T-helper 2 cell treated with Interferon-gamma antibody and Interleukin-4, amounts not matched to agents 5 μg/mL and 100 μg/mL, for 36 hours (primary cell): ENCODE measurements at places on chromosomes 12 and 14.

DNA sequence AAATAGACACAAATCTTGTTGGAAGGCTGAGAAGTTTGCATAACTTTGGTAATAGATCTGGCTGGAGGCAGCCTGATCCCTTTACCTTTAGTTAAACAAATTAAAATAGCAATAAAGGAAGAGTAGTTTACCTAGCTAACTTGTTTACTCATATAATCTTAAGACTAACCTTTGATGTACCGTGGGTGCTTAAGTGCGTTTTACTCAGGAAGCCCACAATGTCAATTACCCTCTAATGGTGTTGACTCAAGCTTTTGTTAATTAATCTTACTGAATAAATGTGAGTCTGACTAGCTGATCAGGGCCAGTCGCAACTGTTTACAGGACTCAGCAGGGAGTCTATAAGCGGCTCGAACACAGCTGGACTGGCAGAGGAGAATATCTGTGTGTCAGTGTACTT is 51.5 kb downstream of the FAR2 start:
- no peak for DNase-seq

- DNase-seq: peak; percentile 64
These were observed 2.0 kb upstream of the CCDC197 start for GRCh38 chr14:93994919-93995682.

GRCh38 chr12:8658346-8658745 is 4.3 kb downstream of the MFAP5 start:
- DNase-seq: no peak

DNA sequence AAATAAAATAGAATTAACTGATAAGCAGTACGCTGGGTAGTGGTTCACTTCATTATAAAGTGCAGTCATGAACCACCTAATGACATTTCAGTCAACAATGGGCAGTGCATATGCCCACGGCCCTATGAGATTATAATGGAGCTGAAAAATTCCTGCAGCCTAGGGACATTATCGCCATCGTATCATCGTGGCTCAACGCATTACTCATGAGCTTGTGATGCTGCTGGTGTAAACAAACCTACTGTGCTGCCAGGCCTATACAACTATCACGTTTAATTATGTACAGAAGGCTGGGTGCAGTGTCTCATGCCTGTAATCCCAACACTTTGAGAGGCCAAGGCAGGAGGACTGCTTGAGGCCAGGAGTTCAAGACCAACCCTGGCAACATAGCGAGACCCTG is 62.3 kb upstream of the TMEM263 start:
- no peak for DNase-seq

DNA sequence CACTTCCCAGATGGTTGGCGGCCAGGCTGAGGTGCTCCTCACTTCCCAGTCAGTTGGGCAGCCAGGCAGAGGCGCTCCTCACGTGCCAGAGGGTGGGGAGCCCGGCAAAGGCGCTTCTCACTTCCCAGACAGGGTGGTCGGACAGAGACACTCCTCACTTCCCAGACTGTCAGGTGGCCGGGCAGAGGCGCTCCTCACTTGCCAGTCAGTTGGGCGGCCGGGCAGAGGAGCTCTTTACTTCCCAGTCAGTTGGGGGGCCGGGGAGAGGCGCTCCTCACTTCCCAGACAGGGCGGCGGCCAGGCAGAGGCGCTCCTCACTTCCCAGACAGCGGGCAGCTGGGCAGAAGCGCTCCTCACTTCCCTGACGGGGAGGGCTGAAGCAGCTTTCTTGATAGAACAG is 143.0 kb upstream of the ARID2 start:
- DNase-seq: no peak

- no peak for DNase-seq
These were observed 609.5 kb downstream of the AACS start for GRCh38 chr12:125674554-125675338.

GRCh38 chr12:6953442-6954315 is 2.5 kb downstream of the PTPN6 start:
- DNase-seq: peak; percentile 84

- DNase-seq: no peak
These were observed 145.6 kb upstream of the SLC38A2 start for GRCh38 chr12:46518169-46518568.

- DNase-seq: no peak
These were observed 189.7 kb upstream of the CDKN3 start for GRCh38 chr14:54207075-54207474.

DNA sequence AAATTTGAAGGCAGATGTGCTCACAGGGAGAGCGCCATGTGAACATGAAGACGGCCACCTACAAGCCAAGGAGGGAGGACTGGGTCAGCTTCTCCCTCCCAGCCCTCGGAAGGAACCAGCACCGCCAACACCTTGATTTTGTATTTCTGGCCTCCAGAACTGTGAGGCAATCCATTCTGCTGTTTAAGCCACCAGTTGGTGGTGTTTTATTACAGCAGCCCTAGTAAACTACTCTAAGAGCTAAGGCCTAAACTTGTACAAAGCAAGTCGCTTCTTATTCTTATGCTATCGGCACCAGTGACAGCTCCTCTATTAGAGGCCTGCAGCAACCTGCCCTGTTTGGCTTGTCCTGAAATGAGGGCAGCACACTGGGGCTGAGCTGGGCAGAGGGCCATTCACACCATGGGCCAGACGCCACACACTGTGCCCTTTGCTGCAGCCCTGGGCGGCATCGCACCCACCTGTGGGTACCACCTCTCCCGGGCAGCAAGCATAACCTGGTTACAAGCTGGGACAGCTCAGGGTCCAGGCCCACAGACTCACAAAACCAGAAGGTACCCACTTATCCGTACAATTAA is 62.7 kb downstream of the NOS1 start:
- DNase-seq: no peak

GRCh38 chr14:90986510-90986909 is 73.9 kb downstream of the RPS6KA5 start:
- DNase-seq: no peak

- no peak for DNase-seq
These were observed 30.5 kb downstream of the YLPM1 start for GRCh38 chr14:74793506-74794155.

- no peak for DNase-seq
These were observed 88.0 kb upstream of the MAX start for GRCh38 chr14:65190312-65190711.

DNA sequence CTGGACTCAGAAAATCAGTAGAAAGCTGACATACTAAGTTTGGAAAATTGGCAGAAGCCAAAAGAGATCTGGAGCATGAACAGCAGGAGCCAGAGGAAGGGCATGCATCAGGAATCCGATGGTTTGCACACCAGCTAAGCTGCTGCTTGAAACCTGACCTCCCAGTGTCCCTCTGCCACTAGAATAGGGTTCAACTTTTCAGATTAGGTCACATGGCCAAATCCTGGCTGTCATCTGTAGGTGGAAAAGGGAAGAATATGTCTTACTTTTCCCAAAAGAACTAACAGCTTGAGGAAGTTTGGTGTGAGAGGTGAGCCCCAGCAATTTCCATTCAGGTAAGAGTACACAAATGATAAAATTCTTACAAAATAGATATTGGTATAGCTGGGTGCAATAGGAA is 732.6 kb downstream of the RERGL start:
- no peak for DNase-seq

DNA sequence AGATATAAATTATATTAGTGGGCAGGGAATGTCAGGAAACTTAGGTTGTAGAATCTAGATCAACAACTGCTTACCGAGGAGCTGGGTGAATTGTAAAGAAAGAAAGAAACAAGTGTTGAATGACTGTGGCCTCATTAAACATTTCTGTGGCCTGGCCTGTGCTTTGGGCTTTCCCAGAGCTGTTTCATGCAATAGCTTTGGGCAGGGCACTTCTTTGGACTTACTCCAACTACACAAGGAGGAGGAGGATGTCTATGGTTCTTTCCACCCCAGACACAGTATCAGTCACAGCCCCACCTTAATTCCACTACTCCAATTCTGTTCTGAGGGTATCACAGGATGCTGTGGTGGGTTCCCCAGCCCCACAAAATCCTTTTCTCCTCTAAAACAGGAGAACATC is 38.0 kb downstream of the DPF3 start:
- DNase-seq: no peak

GRCh38 chr12:110262442-110263388 is 18.3 kb upstream of the ATP2A2 start:
- no peak for DNase-seq

GRCh38 chr14:70651522-70651921 is 9.8 kb downstream of the TTC9 start:
- no peak for DNase-seq

DNA sequence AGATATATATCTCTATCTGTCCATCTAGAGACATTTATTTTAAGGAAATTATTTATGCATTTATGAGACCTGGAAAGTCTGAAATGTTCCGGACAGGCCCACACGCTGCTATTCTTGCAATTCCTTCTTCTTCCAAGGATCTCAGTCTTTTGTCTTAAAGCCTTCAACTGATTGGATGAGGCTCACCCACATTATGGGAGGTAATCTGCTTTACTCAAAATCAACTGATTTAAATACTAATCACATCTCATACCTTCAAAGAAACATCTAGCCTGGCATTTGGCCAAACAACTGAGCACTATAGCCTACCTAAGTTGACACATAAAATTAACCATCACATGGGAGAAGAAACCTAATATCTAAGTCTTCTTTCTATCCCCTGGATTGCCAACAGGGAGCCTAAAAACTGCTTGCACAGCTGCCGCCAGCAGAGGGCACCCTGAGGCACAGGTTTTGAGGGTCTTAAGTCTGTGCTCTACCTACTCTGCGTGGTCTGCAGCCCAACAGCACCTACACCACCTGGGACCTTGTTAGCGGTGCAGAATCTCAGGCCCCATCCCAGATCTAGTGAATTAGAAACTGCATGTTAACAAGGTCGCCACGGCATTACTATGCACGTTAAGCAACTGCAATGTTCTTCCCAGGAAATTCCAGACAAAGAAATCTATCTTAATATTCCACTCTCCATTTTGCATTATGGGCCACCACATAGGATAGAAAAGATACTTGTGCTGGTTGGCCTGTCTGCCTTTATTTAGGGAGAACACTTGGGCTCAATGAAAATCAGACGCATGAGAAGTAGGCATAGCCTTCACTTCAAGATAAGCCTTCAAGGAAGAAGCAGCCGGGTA is 249.7 kb downstream of the FOXG1 start:
- no peak for DNase-seq

GRCh38 chr12:102740141-102740955 is 176.7 kb downstream of the PAH start:
- DNase-seq: no peak

DNA sequence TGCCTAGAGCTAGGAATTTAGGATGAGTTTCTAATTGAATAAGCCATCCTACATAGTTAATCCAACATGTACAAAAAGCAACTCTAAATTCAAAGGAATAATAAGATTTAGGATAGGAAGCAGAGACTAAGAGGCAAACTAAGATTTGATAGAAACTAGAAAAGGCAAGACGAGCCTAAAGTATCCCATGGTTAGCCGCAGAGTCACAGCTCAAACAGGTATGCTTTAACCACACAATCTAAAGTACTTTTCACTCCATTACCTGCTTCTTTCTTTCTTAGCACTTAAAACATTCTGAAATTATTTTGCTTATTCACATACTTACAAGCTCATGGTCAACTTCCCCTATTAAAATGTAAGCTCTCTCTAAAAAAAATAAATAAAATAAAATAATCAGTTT is 51.8 kb downstream of the OTOGL start:
- DNase-seq: no peak

DNA sequence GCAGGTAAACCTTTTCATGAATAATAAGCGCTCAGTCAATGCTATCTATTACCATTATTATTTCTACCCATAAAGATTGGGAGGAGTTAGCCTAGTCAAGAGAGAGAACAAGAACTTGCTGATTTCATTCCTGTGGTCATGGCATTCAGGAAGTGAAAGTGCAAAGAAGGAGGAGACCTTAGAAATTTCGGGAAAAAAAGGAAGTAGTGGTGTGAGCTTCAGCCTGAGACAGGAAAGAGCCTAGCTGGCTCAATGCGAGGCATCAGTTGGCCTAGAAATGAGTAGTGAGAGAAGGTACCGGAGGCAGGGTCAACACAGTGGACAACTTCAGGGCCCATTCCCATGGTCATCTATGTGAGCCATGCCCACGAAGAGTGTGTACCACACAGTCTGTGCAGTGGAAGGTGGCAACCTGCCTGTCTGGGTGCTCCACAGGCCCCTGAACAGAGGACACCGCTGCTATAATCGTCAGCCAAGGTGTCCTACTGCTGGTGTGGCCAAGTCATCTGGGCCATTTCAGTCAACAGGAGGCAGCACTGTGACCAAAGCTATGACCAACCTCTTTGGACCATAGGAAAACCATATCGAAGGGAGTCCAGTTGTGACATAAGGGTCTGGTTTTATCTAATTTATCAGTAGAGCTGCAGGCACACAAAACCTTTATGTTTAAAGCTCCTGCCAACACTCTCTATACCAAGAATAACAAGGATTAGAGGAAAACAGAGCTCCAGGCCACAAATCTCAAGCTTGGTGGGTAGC is 16.2 kb upstream of the STON2 start:
- DNase-seq: no peak

- no peak for DNase-seq
These were observed 133.1 kb downstream of the PRIMA1 start for GRCh38 chr14:93655078-93655750.

DNA sequence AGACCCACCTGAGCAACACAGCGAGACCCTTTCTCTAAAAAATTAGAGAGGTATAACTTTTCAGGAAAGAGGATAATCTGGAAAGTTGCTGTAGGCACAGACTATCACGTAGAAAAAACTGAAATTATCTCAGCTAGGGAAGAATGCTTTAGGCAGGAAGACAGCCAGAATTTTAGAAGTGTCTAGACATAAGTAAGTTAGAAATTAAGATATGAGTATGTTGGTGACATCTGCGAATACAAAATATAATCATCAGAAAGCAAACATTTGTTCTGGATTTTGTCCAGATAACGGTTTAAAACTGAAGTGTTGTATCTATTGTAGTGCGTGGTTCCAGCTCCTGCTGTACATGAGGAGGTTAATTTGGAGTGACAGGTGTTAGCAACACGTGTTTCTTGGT is 123.2 kb downstream of the FBXL14 start:
- no peak for DNase-seq

DNA sequence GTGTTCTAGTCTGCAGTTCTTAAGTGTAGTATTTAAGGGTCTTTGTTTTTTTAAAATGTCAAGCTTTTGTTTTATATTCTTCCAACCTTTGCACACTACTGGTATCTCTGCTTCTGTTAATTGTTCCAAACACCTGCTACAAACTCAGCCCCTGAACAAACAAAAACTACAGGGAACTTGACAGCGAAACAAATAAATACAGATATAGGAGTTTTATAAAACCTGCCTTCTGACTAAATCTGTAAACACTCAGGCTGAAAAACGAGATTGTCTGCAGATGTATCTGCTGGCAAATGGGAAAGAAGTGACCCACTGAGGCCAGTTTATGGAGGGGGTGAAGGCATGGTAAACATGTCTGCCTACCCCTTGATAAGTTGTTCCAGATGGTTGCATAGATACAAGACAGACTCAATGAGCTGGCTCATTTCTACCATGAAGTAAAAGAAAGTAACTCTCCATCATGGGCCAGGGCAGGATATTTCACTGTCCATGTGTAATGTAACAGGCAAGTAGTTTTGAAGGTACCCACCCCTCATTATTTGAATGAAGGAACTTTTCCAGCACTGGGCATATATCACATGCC is 75.6 kb downstream of the LMO3 start:
- DNase-seq: no peak
